ENCODE measurements at places on chromosomes 1 and 21.

- no peak for DNase-seq
Measured at GRCh38 chr1:163120372-163120771, 51.2 kb downstream of the RGS4 start.

- no peak for DNase-seq
Measured at GRCh38 chr21:36656138-36656537, 42.8 kb upstream of the SIM2 start.

- DNase-seq = no peak
Measured at GRCh38 chr1:158951956-158952355, 20.6 kb downstream of the PYHIN1 start.

DNA sequence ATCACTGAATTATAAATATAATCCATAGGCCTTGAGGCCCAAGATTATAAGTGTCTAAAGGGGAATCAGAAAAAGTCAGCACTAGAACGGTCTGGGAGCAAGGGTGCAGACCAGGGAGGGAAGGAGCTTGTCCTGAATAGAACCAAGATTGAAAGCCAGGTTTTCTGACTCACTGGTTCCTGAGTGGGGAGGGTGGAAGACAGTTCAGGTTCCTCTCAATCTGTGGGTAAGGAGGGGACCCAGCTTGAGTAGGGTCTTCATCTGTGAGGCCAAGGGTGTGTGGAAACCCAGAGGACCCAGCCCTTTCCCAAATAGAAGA is 842 bp downstream of the LENEP start:
- no peak for DNase-seq

DNA sequence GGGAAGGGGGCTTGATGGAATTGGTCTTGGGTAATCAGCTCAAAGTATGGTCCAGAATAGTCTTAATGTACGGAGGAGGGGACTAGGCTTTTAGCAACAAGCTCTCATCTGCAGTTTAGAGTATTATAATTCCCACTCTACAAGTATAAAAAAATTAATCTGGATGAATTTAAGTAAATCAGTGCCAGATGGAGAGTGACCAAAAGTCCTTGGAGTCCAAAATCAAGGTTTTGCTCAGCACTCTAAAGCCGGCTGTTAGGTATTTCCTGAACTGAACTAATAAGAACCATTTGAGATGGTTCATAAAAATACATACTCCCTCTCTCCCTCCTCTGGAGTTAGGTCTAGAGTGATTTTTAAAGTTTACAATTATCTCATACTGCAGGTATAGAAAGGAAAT is 23.7 kb downstream of the GLUL start:
- no peak for DNase-seq

DNA sequence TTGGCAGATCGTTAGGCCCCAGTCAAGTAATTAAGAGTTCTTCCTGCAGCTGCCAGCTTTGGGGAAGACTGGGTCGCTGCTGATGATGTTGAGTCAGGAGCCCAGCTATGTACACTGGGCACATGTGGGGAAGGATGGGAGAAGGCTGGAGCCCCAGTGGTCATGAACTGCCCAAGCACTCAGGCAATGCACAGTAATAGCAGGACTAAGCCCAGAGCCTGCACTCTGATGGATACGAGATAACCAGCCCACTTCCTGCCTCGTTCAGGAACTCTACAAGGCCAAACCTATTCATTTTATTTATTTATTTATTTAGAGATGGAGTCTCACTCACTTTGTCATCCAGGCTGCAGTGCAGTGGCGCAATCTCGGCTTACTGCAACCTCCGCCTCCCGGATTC is 81.1 kb upstream of the BTG3 start:
- no peak for DNase-seq

DNA sequence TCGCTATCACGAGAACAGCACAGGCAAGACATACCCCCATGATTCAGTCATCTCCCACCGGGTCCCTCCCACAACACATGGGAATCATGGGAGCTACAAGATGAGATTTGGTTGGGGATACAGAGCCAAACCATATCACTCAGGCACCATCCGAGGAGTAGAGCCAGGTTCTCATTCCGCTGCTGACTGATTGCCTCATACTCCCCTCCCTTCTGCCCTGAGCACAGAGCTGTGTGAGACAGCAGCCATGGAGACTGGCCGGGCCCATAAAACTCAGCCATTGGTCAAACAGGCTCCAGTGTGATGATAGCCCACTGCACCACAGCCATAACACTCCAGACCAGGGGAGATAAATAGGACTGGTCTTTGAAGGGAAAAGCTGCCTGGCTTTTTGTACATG is 22.6 kb downstream of the TTC4 start:
- DNase-seq = no peak

DNA sequence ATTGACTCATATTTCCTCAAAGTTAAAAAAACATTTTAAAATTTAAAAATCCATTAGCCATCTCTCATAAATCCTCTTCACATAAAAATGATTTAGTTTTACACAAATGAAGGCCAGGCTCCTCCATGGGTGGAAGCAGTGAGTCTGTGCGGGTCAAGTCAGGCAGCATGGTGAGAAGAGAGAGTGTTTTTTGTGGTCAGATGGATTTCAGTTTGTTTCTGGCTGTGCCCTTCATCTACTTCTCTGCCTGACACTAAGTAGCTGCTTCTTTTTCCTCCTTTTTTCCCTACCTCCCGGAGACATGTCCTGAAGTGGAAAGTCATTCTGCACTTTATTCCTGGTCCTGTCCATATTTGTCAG is 10.3 kb downstream of the PLA2G4A start:
- no peak for DNase-seq

GRCh38 chr1:56376188-56376984 is 203.0 kb downstream of the PLPP3 start:
- no peak for DNase-seq

GRCh38 chr1:14788080-14788479 is 189.6 kb downstream of the KAZN start:
- no peak for DNase-seq

DNA sequence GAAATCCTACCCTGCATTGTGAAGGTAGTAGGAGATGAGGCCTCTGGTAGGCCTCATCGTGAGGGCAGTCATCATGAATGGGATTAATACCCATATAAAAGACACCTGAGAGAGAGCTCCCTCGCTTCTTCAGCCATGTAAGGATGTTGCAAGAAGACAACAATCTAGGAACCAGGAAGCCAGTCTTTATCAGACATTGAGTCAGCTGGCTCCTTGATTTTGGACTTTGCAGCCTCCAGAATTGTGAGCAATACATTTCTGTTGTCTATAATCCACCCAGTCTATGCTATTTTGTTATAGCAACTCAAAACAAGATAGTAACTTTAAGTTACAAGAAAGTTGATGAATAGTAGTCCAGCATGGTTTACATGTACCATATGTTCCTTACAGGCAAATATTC is 208.5 kb downstream of the KCNT2 start:
- DNase-seq = no peak

- no peak for DNase-seq
Measured at GRCh38 chr1:202844935-202845334, 34.2 kb downstream of the PCAT6 start.

GRCh38 chr1:51519048-51519864 is at the start of gene EPS15:
Gene EPS15 (minus strand): TSS chr1:51519266. CDS start chr1:51519231, 35 bp downstream.
- peak; percentile 88 for DNase-seq

GRCh38 chr1:87686136-87686495 is 357.4 kb downstream of the LMO4 start:
- no peak for DNase-seq

DNA sequence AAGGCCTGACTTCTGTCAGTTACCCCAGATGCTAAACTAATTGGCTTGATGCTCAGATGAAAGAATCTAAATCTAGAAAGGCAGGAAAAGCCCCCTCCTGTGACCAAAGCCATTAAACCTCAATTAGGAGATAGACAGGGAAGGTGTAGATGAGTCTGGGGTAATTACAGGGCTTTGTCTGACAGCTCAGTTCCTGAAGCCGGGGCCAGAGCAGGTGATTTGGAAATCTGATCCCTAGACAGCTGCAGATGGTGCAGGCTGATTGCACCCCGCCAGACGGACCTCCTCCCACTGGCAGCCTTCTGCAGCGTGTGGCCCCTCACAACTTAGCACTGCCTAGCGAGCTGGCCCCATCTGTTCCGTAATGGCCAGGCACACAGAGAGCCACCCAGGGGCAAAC is 395.1 kb downstream of the HLX start:
- no peak for DNase-seq

- no peak for DNase-seq
Measured at GRCh38 chr21:37671381-37671780, 244.9 kb downstream of the KCNJ6 start.

DNA sequence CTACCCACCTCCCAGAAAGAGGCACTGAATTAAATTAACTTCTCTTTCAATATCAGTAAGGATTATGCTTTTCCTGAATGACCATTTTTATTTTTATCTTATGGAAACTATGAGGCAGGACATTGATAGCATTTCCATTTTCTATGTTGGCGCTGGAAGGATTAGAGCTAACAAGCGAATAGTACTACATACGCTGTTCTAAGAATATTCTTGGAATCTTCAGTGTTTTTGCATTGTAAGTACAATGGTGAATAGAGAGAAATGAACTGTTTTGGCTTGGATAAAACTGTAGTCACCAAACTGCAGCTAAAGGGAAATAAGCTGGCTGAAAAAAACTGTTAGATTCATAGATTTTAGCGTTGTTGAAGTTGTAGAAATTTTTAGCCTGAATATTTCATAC is 779.0 kb upstream of the ADGRL4 start:
- DNase-seq = no peak

DNA sequence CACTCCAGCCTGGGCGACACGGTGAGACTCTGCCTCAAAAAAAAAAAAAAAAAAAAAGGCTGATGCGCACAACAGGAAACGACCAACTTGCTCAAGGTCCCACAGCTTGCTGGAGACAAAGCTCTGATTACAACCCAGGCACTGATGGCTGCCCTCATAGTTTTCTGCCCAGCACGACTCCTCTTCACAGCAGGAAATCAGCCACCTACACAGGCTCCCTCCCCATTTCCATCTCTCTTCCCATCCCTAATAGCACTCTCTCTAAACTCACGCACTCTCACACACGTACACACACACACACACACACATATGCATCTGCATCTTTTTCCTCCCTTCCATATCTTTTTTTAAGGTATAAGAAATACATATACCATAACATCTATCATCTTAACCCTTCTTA is 153.5 kb upstream of the SOD1 start:
- DNase-seq = no peak

GRCh38 chr1:240667351-240667750 is 55.4 kb upstream of the GREM2 start:
- no peak for DNase-seq

DNA sequence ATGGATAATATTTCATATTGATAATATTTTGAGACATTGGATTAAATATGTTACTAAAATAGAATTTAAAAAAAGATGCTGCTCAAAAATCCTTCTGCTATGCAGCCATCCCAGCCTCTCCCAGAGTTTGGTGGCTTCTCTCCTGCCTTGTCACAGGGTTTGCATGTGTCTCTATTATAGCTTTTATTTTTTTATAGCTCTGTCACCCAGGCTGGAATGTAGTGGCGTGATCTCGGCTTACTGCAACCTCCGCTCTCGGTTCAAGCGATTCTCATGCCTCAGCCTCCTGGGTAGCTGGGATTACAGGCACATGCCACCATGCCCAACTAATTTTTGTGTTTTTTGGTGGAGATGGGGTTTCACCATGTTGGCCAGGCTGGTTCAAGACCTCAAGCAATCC is 50.7 kb upstream of the ID3 start:
- no peak for DNase-seq

- DNase-seq = peak; percentile 35
Measured at GRCh38 chr21:41068967-41069642, 98.9 kb upstream of the BACE2 start.

DNA sequence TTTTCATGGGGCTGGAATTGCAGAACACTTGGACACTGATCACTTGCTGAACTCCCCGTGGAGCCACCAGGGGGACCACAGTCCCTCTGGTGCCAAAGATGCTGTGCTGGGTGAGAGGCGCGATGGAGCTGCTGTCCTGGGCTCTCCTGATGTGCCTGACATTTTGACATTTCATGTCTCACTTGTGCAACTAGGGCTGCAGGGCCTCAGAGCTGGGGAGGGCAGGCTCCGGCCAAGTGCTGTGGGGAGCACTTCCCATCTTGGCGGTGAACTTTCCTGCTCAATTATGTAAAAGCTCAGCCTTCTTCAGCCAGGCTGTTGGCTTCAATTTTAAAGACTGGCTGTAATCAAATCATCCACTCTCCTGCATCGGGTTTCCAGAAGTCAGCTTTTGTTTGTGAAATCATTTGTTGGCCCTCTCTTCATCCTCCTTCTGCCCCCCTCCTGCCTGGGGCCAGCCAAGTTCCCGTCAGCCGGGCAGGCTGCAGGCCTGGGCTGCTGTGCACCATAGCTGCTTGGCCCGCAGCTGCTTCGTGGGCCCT is 36.8 kb downstream of the KCNAB2 start:
- DNase-seq = no peak

GRCh38 chr21:42574234-42575027 is 60.8 kb downstream of the SLC37A1 start:
- no peak for DNase-seq

- DNase-seq = no peak
Measured at GRCh38 chr1:205595861-205596260, 36.0 kb downstream of the ELK4 start.

DNA sequence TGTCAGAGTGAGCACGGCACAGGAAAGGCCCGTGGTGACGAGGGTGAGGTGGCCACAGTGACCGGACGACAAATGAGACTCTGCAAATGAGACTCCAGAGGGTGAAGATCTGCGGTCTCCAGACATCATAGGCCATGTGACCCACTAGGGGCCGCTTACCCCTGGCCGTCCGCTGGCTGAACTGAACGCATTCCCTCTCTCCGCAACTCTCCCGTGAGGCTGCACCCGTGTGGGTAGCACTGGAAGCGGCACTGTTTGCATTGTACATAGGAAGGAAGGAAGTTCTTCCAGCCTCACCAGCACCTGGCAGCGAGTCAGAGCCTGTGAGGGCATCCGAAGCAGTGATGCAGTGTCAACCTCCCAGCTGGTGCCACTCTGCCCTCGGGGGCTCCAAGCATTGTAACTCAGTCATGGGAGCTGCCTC is 23.6 kb upstream of the SPSB1 start:
- no peak for DNase-seq

DNA sequence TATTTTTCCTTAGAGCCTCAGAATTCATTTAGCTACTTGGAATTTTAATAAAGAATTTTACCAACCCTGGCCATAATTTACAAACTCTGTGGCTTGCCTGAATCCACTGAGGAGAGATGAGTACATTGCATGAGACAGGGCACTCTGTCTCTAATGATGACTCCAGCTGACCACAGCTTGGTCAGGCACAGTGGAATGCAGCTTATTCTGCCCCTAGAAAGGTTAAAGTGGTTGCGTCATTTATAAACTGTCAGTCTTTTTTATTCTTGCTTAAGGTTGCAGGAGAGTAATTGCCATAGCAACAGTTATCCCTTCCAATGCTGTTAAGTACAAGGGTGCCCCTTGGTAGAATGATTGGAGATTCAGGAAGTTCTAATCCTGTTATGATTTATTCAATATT is 28.3 kb downstream of the PDE4B start:
- no peak for DNase-seq

Data from CD4-positive, alpha-beta T cell treated with Interleukin-1 beta for 1 hour (primary cell).